ENCODE measurements at places on chromosomes 13 and 19.

GRCh38 chr13:103883698-103884097 is 817.5 kb upstream of the SLC10A2 start:
- DNase-seq = no peak

DNA sequence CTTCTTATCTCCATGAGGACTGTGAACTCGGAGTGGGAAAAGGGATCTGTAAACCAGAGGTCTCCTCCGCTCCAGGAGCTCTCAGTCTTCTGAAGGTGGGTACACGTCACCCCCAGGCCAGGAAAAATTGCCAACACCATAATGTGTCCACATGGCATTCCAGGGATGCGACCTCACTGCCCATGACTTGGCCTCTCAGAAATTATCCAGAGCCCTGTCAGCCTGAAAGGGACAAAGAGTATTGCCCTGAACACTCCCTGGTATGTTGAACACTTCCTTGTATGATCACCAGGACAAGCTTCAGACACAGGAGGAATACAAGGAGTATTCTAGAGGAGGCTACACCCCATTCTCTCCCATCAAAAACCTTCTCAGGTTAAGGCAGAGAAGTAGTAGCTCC is 81.0 kb upstream of the SLC7A1 start:
- DNase-seq = no peak

DNA sequence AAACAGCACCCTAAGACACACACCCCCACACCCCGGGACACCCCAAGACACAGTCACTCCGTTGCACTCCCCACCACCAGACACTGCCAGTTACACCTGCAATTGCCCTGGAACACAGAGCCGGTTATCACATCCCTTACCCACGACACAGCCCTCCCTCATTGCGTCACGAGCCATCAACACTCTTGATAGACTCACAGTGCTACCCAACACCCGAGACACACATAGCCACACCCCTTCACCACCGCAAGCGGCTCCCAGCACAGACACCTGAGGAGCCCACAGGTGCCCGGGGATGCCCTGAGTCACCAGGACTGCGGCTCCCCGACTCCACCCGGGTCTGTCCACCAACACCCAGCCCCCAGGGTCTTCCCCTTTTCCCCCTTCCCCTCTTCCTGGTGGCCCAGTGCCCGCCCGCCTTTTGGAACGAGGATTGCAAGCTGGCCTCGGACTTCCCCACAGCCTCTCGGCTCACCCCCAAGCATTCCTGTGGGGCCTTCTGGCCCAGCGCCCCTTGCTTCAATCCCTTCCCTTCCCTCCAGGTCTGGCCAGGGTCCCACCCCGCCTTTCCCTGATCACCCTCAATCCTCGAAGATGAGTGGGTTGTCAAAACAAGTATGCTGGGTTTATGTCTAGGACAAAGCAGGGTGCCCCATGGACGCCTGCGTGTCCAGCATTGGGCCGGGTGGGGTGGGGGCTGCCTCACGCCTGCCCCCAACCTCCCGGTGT is 1.7 kb upstream of the PTGER1 start:
- no peak for DNase-seq

DNA sequence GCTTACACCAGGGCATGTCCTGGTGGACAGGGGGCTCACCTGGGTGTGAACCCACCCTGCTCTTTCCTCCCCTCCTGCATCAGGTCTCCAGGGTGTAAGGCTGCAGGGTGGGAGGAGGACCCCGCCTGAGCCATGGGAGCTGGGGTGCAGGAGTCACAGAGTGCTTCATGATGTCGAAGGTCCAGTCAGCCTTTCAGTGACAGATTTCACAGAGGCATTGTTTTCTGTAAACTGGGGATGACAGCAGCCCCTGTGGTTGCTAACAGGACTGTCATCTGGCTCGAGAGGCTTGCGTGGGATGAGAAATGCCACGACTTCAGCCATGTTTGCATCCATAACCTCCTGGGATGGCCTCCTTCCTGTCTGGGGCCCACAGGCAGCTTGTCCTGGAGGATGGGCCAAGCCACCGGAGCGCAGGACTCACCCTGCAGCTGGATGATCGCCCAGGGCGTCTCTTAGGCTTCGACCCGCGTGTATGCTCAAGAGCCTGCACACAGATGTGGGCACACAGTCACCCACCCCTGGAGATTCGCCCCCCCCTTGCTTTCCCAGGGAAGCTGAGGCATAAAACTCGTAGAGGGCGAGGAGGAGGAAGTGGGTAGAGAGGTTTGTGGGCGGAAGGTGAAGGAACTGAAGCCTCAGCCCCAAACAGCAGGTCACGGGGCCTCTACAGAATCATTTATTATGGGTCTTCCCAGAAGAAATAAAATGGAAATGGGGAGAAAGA is 4.9 kb downstream of the NANOS3 start:
- DNase-seq = no peak

DNA sequence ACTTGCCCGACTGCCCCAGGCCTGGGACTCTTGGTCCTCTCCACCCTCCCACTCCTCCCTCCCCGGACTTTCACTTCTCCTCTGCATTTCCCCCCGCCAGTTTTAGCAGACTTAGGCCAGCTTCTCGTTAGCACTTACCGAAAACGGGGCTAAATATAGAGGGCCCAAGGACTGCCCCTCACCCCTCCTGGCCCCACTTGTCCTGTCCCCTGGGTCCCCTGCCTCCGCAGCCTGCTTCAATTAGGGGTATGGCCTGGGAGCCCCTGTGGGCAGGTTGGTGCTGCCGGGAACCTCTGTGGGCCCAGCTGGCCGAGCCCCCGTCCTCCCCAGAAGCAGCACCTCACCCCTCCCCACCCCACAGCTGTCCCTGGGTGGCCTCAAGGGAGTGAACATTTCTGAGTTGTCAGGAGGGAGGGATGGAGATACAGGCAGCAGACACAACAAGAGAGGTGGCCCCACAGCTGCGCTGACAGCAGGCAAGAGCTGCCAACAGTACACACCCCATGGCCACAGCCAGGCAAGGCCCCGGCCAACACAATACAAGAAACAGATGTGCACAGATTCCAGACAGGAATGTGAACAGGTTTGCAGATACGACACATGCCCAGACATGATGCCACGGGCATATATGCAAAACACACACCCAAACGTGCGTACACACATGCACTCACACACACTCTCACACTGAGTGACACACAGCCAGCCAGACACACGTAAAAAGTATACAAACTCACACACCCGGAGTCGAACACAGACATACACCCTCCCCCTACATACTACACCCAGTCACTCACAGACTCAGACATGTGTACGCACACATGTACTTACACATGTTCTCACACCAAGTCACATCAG is 2.6 kb downstream of the POU2F2 start:
- no peak for DNase-seq

DNA sequence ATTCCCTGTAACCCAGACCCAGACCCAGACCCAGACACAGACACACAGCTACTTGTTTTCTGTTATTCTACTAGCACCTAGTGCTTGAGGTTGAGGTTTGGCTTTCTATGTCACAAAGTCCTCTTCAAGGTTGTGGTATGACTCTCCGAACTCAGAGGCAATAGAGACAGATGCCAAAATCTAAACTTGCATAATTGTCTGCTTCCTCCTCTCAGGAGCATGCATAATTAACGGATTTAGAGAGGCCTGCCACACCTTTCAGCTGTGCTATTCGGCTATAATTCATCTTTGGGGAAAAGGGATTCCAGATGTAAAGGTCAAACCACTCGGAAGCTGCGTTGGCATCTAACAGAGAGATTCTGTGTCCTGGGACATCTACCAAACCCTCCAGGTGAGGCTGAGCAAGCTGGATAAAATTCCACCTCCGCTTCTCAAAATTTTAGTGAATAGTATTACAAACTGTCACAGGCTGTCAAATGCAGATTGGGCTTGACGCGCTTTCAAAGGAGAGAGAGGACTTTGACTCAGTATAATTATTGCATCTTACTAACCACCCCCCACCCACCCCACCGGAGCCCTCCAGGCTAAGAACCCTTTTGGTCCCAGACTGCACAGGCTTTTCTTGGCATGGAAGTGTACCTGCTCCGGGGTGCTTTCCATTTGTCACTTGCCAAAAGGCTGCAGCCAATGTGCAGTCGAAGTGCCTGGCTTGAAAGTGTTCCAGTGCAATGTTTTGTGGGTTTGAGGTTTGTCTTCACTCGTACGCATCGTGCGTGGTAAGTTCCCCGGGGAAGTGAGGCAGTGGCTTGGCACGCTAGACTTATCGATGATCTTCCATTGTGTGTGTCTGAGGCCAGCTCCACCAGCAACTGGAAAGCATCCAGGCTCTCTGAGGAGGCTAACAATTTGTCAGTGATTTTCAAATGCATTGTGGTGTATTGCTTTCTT is 194.1 kb downstream of the TDRD3 start:
- peak; percentile 30 for DNase-seq

DNA sequence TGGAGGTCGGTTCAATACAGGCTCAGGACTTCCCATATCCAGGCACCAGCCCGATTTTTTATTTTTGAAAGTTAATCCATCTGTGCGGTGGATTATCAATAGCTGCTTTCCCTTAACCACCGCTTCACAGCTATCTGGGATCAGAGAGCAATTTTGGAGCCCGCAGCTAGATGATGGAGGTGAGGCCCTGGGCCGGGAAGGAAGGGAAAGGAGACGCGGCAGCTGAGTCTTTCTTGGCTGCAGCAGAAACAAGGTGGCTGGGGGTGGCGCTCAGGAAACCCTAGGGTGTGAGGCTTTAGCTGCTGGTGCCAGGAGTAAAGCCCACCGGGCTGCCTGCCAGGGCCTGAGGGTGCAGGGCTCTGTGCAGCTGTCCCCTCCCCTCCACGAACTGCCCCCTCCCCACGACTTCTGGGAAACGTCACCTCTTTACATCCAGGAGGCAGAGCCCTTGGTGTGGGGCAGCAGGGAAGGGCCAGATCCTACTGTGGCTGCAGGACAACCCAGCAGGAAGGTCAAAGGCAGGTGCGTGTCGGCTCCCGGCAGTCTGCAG is 307.0 kb downstream of the ZNF536 start:
- no peak for DNase-seq

- DNase-seq = no peak
Measured at GRCh38 chr13:98389319-98389718, 187.6 kb downstream of the STK24 start.

GRCh38 chr19:35596366-35596999 is 10.5 kb downstream of the PMIS2 start:
- no peak for DNase-seq

DNA sequence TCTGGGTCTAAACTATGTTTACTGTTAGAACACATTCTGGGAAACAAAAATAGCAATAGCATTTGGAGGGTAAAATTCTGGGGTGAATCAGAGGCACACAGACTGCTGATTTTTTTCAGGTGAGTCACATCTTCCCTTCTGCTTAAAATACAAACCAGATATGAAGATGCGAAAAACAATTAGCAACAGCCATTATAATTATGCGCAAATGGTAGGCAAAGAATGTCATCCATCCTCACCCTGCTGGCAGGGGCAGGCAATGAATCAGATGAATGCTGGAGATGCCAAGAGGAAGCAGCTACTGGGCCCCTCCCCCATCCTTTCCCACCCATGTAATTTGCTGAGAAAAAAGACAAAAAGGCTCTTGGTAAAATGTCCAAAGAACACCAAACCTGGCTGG is 282.9 kb downstream of the KLF5 start:
- DNase-seq = no peak

GRCh38 chr13:52879950-52880741 is 31.7 kb upstream of the PCDH8 start:
- no peak for DNase-seq

DNA sequence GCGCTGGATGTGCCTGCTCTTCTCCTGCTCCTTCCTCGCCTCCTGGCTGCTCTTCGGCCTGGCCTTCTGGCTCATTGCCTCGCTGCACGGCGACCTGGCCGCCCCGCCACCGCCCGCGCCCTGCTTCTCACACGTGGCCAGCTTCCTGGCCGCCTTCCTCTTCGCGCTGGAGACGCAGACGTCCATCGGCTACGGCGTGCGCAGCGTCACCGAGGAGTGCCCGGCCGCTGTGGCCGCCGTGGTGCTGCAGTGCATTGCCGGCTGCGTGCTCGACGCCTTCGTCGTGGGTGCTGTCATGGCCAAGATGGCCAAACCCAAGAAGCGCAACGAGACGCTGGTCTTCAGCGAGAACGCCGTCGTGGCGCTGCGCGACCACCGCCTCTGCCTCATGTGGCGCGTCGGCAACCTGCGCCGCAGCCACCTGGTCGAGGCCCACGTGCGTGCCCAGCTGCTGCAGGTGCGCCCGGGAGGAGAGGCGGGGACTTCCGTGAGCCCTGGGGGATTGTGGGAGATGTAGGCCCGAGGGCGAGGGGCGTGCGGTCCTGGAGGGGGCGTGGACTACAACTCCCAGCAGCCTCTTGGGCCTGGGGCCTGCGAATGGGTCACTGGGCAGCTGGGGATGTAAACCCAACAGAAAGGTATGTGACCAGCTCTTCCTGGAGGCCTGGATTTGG is 6.7 kb downstream of the KCNJ14 start:
- no peak for DNase-seq

- no peak for DNase-seq
Measured at GRCh38 chr13:64074971-64075474, 2659.4 kb upstream of the PCDH20 start.

- no peak for DNase-seq
Measured at GRCh38 chr19:3504735-3505134, 1.4 kb upstream of the FZR1 start.

DNA sequence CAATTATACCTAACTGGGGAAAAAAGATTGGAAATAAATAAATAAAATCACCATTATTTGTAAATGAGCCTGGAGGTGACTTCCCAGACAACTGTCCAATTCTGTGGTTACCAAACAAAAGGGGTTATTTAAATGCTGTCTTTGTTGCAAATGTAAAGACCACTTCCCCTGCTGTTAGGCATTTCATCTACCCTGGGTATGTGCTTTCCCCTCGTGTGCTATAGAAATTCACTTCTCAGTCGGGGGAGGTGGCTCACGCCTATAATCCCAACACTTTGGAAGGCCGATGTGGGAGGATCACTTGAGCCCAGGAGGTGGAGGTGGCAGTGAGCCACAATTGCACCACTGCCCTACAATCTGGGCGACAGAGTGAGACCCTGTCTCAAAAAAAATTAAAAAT is 101.9 kb upstream of the AKAP11 start:
- no peak for DNase-seq

DNA sequence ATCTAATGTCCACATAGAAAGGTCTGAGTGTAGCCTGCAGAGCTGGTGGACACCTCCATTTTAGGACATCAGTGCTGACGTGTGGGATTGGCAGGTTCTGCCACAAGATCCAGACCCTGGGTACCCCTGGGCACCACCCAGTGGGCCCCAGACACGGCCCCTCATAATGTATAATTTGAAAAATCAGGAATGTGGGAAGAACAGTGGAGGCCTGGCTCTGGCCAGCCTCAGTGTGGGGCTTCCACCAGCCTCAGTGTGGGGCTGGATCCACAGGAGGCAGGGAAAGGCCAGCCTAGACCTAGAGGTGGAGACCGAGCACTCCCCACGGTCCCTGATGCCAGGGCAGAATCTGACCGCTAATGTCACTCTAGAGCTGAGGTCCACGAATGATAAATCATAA is 150.7 kb upstream of the SOX1 start:
- no peak for DNase-seq

DNA sequence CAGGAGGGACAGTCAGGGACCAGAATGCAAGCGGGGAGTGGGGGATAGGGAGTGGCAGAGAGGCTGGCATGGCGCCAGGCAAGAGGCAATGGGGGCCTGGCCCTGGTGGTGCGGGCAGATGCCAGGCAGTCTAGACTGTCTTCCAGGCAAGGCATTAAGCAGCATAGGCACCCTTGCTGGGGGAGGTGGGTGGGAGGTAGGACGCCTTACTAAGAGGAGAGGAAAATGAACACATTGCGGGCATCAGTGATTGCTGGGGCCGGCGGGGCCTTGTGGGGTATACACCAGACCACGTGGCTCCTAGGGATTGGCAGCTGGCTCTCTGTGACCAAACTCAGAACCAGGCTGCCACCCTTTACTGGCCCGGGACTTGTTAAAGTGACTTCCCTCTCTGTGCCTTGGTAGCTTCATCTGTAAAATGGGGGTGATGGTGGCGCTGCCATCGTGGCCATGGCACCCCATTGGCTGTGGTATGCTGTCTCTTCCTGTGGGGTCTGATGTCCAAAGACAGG is 46.0 kb downstream of the DNM2 start:
- DNase-seq = no peak
